ENCODE measurements at places on chromosomes 5 and 9. TPM values are rescaled to one million over a fixed set of nuclear protein-coding genes. Genes with fewer than 3 reads are reported as not detected.

GRCh38 chr5:58258984-58259684 is 200.8 kb downstream of the PLK2 start:
- no peak for DNase-seq

DNA sequence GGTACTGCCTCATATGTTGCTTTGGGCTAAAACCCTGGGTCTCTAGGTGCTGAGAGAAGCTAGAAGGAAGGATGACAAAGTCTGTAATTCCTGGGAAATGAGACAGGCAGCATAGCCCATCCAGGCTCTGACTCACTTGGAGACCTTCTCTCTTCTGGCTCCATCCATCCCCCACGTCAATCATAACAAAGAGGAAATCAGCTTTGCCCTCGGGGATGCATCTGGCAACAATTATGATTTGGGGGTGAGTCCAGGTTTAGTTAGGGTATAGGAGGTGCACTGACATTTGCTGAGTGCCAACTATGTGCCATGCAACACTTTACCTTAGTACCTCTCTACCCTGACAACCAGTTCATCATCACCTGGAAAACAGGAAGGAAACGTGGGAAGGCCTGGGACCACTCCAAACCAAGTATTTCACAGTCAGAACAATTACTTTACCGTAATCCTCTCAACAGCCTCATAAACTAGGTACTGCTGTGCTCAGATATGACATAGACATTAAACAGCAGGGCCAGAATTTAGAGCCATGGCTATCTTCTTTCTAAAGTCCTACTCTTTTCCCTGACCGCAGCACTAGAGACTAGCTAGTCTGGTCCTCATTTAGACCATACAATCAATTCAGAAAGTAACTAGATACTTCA is 39.1 kb upstream of the GZMA start:
- DNase-seq: no peak

- DNase-seq: no peak
Measured at GRCh38 chr9:131112374-131113154, 12.8 kb upstream of the NUP214 start.

Gene NEUROG1
- not detected for total RNA-seq
